Head of caudate nucleus (tissue), 42 donors: ENCODE measurements at places on chromosomes 7 and 10.

GRCh38 chr10:74910241-74910975 is 84.0 kb downstream of the KAT6B start:
- DNase-seq: no peak

DNA sequence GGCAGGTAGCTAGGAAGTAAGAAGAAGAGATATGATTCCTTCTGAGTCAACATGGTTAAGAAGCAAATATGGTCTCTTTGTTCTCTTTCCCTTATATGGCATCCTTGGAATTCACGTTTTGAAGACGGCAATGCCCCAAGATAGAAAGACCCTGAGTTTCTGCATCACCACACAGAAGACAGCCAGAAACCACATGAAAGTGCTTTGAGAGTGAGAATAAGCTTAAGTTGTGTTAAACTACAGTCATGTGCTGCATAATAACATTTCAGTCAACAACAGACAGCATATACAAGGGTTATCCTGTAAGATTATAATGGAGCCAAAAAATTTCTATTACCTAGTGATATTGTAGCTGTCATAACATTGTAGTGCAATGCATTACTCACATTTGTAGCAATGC is 89.9 kb upstream of the STEAP1 start:
- DNase-seq: no peak

DNA sequence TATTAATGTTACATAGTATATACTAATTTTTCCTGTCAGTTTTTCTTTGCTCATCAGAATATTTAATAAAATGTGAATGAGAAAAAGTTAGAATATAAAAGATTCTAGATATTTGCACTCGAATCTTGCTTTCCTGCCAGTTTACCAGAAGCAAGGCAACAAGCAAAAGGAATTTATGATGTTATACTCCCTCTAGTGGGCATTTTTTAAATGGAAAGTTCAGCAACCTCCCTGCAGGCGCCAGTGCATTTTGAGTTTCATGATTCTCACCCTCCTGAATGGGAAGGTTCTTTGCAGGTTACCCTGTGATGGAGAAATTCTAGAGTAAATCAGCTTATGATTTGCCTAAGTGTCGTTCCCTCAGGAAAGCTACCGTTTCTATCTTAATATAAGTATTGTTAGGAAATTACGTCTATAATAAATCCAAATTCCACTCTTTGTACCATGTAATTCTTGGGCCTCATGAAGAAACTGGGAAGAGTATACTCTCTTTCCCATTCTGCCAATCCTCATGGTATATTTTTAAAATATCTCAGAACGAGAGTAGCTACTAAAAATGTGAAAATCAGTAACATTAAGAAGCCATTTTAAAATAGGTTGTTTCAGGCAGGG is 350.0 kb downstream of the CRPPA start:
- DNase-seq: no peak

DNA sequence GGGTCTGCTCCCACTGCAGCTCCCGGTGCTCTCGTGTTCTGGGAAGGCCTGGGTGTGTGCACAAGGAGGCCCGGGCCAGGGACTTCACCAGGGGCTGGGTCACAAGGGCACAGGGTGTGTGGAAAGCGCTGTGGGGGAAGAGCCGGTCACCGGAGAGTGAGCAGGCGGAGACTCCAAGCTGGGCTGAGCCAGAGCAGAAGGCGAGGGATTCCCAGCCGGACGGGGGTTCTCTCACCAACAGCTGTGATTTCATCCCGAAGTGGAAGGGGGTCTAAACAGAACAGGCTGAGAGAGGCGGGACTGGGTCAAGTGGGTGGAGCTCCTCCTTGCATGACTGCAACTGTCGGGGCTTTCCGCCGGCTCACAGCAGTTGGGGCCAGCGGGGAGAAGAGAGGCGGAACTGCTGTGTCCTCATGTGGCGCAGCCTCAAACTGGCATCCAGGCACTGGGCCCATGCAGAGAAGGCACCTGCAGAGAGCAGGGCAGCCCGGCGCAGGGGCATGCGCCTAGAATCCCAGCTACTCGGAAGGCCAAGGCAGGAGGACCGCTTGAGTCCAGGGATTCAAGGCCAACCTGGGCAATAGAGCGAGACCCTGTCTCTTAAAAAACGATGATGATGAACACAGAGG is 7.6 kb upstream of the ORAI2 start:
- peak; percentile 55 for DNase-seq

GRCh38 chr7:44748948-44749731 is 493 bp downstream of the ZMIZ2 start:
- DNase-seq: no peak

- no peak for DNase-seq
Measured at GRCh38 chr7:101018271-101019167, 1.4 kb upstream of the MUC17 start.

GRCh38 chr7:128875523-128875948 is 12.9 kb downstream of the ATP6V1F start:
- DNase-seq: no peak

GRCh38 chr7:42236976-42237810 is at the start of gene GLI3:
Gene GLI3 (minus strand): TSS chr7:42237209. CDS start chr7:42223253, 13,956 bp downstream.
- DNase-seq: peak; percentile 64

DNA sequence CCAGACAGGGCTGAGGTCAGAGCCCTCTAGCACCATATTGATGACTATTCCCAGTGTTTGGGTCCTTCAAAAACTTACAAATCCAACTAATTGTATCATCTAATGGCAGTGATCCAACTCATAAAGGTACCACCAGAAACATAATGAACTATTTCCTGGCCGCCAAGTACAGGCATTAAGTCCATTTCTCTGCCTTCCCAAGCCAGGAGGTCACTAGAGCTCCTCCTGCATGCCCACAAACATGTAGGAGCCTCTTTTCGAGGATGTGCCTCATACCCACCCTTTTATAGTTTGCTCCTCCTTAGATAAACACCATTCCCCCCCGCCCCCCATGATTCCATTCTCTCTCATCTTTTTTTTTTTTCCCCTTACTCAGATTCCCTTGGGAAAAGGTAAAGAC is 91.3 kb downstream of the CHN2 start:
- DNase-seq: no peak

DNA sequence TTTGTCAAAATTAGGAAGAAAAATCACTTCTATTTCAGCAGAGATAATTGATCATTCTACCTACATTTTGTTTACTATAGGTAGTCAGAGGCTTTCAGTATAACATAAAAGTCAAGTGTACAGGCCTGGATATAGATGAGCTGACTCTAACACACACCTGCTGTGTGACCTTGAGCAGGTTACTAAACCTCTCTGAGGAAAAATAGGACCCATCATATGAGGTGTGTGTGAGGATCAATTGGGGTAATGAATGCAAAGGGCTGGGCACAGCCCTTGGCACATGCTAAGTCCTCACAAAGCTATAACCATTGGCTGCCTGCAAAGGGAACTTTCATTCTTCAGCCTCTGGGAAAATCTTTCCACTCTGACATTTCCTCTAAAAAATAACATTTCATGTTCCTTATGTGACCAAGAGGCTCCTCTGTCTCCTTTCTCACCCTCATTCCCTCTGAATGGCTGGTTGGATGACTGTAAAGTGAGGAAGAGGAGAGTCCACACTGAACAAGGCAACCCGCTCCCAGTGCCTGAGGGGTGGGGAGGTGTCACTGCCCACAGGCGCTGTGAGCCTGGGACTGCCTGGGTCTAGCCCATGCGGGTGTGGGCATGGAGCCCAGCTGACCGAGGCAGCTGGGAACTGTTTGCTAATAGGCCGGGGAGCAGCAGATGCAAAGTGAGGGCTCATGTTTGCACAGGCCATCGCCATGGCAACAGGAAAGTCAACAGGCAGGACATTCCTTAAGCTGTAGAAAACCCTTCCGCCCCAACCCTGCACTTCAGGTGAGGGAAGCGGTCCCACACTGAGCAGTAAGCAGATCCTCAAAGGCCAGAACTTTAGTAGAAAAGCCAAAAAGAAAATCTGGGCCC is 36.8 kb downstream of the MYOF start:
- no peak for DNase-seq

- no peak for DNase-seq
Measured at GRCh38 chr7:122944682-122945303, 50.7 kb downstream of the TAS2R16 start.

- no peak for DNase-seq
Measured at GRCh38 chr7:150323682-150324372, 482 bp upstream of the ACTR3C start.

GRCh38 chr7:69827558-69827957 is 229.3 kb downstream of the AUTS2 start:
- no peak for DNase-seq

- no peak for DNase-seq
Measured at GRCh38 chr7:155073922-155074321, 3.8 kb downstream of the HTR5A start.

GRCh38 chr7:36207451-36208291 is 54.6 kb downstream of the EEPD1 start:
- DNase-seq: peak; percentile 73

GRCh38 chr7:67863911-67864310 is 867.3 kb downstream of the TYW1 start:
- peak; percentile 55 for DNase-seq

GRCh38 chr7:120023494-120024167 is 249.3 kb upstream of the KCND2 start:
- no peak for DNase-seq

DNA sequence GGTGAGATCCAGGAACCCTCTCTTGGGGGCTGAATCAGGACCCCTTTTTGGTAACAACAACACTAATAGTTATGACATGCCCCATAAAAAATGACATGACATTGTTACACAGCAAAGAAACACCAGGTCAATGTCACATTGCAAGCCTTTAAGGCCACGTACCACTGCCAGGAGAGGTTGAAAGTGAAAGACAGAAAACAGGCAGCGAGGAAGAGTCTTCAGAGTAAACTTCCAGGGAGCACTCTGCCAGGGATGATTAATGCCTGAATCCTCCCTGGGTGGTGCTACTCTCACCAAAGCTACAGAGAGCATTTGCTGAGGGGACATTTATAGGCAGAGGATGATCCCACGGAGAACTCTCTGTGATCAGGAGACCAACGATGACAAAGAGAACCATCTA is 551.6 kb downstream of the CALN1 start:
- no peak for DNase-seq

GRCh38 chr10:72511459-72511858 is 114.4 kb downstream of the MICU1 start:
- no peak for DNase-seq

DNA sequence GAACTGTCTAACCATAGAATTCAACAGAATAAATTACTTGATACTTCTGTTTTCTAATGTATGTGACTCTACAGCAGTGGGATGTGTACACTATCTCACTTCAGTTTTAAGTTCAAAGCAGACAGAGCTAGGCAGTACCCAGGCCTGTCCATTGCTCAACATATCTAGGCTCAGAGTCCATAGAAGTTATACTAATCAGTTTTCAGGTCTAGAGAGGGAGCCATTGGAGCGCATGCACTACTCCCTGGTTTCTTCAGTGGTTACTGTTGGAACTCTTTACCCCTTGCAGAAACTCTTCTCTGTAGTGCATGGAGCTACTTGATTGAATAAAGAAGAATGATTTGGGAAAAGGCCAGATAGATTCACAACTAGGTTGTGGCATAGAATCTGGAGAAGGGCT is 4.4 kb downstream of the CD36 start:
- DNase-seq: no peak

- DNase-seq: no peak
Measured at GRCh38 chr10:125084191-125084613, 76.2 kb downstream of the CTBP2 start.

DNA sequence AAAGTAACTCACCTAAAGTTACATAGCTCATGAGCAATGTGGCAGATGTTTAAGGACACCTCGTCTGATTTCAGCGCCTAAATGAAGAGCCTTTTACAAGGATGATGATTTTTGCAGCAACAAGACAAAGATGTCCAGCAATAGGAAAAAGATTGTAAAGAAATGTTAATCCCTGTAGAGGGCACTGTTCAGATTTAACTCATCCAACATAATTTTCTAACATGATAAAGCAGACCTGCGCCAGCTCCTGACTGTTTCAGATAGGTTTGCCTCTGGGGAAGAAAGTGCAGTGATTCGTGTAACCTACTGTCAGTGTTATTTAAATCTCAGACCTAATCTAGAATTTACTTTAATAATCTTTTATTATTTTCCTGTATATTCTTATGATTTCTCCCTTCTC is 595.2 kb downstream of the AUTS2 start:
- DNase-seq: no peak

DNA sequence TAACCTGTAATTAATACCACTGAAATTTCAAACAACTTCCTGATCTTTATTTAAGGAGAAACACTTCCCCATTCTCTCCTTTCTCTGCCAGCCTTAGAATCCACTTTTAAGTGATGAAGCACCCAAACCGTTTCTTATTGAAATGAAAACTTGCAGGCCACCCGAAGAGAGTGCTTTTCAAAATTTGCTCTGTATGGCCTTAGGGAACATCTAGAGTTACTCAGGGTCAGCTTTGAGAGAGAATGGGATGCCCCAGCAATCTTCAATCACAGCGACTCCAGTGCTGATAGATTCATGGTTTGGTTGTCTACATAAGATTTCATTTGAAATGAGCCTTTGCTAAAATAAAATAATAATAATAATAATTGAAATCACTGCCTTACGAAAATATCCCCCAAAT is 323.1 kb downstream of the PCLO start:
- DNase-seq: no peak

DNA sequence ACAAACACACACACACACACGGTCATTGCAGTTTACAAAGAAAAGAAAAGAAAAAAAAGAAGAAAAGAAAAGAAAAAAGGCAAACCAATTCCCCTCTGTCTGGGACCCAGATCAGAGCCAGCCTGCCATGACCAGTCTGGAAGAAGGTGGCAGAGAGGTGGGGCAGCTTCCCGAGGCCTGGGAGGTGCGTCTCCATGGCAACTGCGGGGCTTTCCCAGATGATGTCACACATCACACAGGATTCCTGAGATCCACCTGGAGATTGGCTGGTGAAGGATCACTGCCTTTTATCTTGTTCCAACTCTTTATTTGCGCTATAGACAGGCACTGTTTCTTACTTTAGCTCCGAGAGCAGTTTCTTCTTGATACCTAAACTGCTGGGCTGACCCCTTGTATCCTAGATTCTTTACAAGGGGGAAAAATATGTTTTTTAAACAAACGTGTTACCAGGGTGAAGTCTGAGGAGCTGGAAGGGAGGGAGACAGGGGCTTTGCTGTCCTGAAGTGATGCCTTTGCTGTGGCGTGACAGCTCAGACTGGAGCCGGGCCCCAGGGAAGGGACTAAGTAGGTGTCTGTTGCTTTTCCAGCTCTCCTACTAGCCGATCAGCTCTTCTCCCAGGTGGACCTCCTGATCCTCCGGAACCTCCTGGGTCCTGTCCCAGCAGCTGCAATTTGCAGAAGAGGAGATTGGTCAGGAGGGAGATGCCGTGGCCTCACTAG is 298.5 kb downstream of the KLF6 start:
- peak; percentile 37 for DNase-seq

DNA sequence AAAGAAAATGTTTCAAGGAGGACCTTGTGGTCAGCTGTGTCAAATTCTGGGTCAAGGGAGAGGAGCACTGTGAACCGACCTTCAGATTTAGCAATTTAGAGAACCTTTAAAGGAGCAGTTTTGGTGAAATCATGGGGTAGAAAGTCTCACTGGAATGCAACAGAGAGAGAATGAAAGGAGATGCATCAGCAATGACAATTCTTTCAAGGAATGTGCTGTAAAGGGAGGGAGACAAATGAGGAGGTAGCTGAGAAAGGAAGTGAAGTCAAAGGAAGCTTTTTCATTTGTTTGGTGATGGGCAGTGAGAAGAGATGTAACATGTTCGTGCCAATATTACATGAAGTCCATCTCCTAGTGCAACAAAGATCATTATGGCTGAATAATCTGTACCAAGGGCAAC is 166.0 kb downstream of the TSPAN12 start:
- DNase-seq: no peak
